ENCODE measurements at places on chromosomes 1 and 21.

DNA sequence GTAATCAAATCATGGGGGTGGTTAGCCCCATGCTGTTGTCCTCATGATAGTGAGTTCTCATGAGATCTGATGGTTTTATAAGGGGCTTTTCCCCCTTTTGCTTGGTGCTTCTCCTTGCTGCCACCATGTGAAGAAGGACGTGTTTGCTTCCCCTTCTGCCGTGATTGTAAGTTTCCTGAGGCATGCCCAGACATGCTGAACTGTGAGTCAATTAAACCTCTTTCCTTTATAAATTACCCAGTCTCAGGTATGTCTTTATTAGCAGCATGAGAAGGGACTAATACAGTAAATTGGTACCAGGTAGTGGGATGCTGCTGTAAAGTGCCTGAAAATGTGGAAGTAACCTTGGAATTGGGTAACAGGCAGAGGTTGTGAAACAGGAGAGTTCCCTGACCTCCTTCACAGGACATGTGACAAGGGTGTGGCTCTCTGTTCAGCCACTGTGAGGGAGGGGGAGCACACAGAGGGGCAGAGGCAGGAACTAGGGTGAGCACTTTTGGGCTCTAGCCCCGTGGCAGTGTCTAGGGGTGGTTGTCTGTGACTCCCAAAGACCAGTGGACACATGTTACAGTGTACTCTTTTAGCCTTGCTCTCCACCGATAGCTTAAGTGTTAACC lies 105.3 kb downstream of the BACH1 start:
- DNase-seq = no peak

GRCh38 chr1:205294175-205294917 lies 27.2 kb downstream of the NUAK2 start:
- DNase-seq = no peak

DNA sequence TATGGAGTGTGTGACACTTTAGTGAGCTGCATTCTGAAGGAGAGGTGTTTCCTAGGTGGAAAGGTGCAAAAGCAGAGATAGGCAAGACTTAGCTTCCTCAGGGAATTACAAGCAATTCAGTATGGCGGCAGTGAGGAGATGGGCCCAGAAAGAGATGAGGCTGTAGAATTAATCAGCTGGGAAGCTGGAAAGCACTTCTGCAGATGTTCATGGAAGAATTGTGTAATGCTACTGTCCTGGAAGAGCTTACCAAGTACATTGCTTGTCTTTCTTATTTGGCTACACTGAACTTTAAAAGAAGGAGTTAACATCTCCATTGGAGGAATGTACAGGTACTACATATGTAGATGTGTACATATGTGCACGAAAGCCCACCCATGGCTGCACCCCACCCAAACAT lies 103.7 kb upstream of the DPT start:
- no peak for DNase-seq

DNA sequence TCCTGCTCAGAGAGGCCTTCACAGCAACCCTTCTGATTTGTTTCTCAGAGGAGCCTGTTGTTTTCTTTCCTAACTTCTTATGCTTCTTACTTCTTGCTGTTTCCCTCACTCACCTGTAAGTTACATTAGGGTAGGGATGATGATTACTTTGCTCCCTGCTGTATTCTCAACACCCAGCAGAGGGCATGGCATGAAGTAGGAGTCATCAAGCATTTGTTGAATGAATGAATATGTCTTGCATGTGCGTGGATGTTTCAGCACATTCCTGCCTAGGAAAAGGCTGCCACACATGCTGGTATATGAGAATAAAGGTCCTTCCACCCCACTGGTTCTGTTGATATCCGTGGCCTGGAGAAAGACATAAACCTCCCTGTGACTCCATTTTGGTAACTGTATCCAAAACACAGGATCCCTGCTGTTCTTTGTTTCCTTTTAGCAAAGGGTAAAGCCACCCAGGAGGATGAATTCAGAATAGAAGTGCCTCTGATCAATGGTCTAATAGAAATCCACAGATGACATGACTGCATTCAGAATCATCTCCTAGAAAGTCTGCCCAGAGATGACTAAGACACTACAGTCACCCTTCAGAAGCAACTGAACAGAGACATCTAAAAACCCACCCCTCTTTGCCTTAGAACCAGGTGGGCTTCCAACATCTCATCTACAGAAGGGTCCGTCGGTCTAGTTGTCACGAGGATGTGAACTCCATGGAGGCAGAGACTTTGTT lies 168.8 kb downstream of the ZSCAN20 start:
- no peak for DNase-seq

- DNase-seq = no peak
These were observed 73.4 kb upstream of the NEK2 start for GRCh38 chr1:211748810-211749209.

GRCh38 chr1:180287988-180288705 lies 58.1 kb downstream of the LHX4 start:
- no peak for DNase-seq

DNA sequence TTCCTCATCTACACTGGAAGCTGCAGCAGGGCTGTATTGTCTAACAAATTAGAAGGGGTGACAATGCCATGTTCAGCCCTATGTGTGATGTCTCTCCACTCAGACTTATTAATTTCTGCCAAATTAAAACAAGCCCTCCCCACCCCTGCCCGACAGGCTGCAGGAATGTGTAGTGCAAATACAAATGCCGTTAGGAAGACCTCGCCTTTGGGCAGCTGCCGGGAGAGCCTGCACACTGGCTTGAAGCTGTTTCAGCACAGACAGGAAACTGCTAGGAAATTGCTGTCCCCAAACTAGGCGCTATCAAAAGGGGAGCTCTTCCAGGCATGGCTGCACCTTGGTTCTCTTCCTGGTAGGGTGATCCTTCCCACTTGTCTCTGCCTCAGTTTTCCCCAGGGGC lies 135.2 kb downstream of the ELAVL4 start:
- no peak for DNase-seq

All from stimulated activated effector memory CD8-positive, alpha-beta T cell treated with anti-CD3 and anti-CD28 coated beads, Interleukin-12 subunit alpha, Interleukin-12 subunit beta, amount 100 ng/mL, for 72 hours (primary cell).